ENCODE measurements at places on chromosomes 12 and 14. TPM values are rescaled to one million over a fixed set of nuclear protein-coding genes. Genes with fewer than 3 reads are reported as not detected.

GRCh38 chr12:9184276-9184675 lies 23.9 kb downstream of the PZP start:
- no peak for DNase-seq

GRCh38 chr12:120157678-120158077 lies 36.8 kb downstream of the GCN1 start:
- no peak for DNase-seq

- no peak for DNase-seq
Observed at GRCh38 chr12:122371475-122372045, 50.9 kb downstream of the CLIP1 start.

- no peak for DNase-seq
Observed at GRCh38 chr14:37594971-37595808, at the start of the genes FOXA1 and TTC6. Gene FOXA1 (minus strand): TSS chr14:37595249. CDS start chr14:37594972, 277 bp downstream. Gene TTC6 (plus strand): TSS chr14:37595629. CDS start chr14:37622065, 26,436 bp downstream.

DNA sequence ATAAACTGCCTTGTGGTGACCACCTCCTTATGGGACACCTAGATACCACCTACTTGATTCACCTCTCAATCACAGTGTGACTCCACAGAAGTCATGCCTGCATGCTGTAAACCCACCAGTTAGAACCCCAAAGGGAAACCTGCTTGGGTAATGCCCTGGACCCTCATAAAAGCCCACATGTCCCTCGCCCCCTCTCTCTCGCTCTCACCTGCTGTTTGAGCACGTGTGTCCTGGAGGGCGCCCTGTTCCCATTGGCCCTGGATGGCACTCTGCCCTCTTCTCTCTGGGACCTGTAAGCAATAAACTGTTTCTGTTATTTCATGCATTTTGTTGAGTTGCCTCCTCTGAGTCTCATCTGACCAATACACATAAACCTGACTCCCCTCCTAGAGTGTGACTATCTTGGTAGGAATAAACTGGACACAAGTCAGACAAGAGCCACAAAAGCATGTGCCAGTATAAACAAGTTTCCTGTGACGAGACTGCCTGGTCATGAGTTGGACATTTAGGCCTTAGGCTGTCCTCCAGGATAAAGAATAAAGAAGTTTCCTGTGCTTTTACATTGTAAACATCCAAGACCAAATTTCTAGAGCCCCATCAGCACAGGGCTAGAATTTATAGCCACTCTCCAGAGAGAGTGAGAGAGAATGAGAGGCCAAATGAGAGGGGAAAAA lies 8.6 kb downstream of the IFI27L2 start:
- DNase-seq: no peak

DNA sequence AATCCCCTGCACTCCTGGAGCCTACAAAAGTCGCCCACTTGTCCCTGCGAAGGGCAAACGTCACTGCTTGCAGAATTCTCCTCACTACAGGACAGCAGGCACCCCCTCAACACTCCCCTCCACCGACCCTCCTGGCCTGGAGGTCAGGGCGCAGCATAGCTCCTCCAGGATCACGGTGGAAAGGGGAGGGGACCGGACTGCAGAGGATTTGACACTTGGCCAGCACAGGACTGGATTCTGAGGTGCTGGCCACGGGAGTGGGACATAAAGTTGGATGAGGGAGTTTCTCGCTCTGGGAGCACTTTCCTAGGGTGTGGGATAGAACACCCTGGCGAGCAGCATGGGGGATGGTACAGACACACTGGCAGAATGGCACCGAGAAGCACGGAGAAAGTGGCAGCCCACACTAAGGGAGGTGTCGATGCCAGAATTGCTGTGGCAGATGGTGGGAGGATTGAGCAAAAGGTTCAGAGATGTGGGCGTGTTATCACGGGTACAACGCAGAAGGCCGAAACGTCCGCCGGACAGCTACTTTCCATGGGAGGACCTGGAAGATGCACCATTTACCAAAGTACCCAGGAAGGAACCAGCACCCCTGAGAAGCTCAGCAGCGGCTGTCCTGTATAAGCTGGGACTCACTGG lies 51.4 kb upstream of the DIO3 start:
- DNase-seq: no peak

The ASB2 gene
- 1.9 TPM for total RNA-seq

The DUSP16 gene
- total RNA-seq: 9.9 TPM

The ZDHHC22 gene
- total RNA-seq: 0.03 TPM

The CIPC gene
- total RNA-seq: 18.3 TPM

The POTEG gene
- total RNA-seq: not detected
